Erythroblast (primary cell): ENCODE measurements at places on chromosomes 12 and 14.

- DNase-seq: no peak
These were observed 27.0 kb upstream of the SLC2A14 start for GRCh38 chr12:7899755-7900154.

DNA sequence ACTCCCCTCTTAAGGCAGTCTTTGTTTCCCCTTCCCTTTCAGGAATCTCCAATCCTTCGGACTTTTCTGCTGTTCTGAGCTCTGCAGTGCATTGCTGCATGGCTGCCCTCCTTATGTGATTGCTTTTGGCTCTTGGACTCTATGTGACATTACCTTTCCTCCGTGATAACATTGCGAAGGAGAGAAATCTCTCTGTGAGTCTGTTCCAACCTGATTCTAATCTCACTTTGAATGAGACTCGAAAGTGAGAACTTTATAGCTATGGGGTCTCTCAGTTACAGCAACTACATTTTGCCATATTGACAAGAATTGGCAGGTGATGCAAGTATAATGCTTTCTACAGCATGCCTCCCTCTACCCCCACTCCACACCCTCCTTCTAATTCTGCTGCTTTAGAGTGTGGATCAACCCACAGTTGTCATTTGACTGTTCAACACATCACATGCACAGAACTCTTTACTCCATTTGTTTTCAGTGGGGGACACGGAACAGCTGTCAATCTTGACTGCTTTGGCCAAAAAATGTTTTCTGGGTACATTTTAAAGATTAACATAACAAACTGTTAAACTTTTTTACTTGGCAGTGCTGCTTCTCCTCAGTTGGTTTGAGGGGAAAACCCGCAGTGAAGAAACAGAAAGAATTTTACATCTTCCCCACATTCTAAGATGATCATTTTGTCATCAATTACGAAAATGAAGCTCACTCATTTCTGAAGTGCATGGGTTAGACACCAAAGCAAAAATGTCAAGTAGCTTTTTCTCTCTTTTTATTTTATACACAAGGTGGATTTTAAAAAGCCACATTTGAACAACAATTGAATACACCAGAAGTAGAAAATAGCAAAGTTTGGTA lies 125.5 kb upstream of the RMST start:
- DNase-seq: no peak

DNA sequence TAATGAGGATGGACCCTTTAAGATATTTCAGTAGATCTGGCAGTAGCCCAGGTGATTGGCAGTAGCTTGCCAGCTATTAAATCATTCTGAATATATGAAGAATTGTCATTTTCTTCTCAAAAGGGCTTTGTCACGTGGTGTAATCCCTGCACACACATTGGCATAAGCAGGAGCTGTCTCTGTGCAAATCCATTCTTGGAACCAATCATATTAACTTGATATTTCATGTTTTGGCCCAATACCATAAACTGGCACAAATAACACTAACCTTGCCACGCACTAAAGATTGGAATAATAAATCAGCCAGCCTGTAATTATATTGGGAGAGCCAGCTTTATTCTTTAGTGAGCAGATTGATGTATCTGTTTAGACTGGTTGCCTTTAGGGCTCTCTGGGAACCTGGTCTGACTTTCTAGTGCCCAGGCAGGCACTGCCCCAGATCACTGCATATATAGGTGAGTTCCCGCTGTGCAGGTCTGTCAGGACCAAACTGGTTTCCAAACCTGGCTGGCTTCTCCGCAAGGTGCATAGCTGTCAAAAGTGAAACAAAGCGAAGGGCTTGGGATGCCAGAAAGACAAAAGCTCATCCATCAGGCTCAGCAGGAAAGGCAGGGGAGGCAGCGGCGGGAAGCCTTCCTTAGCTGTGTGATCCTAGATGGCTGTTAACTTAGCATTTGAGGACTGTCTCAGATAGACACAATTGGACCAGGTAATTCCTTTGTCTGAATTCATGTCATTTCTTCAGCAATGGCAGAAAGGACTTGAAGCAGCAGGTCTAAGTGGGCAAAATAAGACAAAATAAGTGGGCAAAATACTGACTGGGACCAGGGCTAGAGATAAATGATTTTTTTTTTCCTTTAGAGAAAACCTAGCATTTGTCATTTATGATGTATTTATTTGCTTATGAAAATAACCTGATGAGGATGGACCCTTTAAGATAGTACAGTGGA lies 128.8 kb upstream of the DYRK2 start:
- no peak for DNase-seq

DNA sequence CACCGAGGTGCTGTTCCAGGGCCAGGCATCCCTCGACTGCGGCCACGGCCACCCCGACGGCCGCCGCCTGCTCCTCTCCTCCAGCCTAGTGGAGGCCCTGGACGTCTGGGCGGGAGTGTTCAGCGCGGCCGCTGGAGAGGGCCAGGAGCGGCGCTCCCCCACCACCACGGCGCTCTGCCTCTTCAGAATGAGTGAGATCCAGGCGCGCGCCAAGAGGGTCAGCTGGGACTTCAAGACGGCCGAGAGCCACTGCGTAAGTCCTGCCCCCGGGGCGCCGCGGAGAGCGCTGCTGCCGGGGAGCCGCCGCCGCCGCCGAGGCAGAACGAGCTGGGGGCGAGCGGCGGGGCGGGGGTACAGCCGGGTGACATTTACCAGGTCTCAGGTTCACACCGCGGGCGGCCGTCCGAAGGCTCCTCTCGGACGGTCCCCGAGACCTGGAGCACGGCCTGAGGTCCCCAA lies 1.4 kb downstream of the PLXNC1 start:
- peak; percentile 70 for DNase-seq

- DNase-seq: no peak
These were observed 92.8 kb downstream of the SETD3 start for GRCh38 chr14:99387880-99388279.

- no peak for DNase-seq
These were observed 210.0 kb downstream of the PPM1H start for GRCh38 chr12:62724947-62725451.

GRCh38 chr12:124861898-124862676 lies 1.6 kb downstream of the SCARB1 start:
- DNase-seq: no peak

GRCh38 chr12:123058980-123059379 lies 78.5 kb downstream of the ARL6IP4 start:
- DNase-seq: no peak

- peak; percentile 69 for DNase-seq
These were observed 201.9 kb upstream of the FOXN3 start for GRCh38 chr14:89618811-89619551.

DNA sequence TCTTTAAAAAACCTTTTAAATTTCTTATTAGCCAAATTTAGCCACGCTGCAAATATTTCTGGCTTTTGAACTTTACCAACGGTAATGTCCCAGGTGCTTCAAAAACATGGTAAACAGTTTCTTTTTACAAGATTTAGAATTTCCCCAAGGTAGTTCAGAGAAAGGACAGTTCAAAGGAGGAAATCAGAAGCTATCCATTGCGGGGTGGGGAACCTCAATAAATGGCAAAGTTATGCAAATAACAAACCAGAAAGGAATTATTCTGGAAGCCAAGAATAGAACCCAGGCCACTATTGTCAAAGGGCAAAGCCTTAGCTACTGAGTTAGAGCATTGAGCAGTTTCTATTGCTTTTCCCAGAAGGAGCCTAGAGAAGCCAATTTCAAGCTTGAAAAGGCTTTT lies 62.3 kb downstream of the PDE6H start:
- no peak for DNase-seq

GRCh38 chr12:123506843-123507236 lies 26.7 kb downstream of the RILPL1 start:
- DNase-seq: no peak

- DNase-seq: no peak
These were observed 14.8 kb downstream of the IRAK3 start for GRCh38 chr12:66203820-66204219.

DNA sequence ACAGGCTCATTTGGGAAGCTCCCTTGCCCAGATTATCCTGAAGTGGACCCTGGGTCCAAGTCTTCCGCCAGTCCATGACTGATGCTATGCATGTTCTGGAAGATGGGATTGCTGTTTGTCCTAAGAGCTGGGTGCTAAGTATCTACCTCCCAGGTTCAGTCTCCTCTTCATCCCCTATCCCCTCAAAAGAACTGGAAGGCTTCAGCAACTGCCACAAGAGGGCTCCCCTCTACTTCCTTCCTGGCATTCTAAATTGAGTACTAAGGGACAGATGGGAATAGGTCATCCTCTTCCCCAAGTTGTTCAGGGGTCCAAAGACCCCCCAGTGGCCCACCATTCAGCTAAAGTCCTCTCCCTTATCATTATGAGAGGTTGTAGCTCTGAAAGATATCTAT lies 9.0 kb upstream of the FKBP11 start:
- DNase-seq: peak; percentile 24

- DNase-seq: no peak
These were observed 33.2 kb upstream of the CD69 start for GRCh38 chr12:9793779-9794395.

- DNase-seq: no peak
These were observed 1.2 kb downstream of the RPH3A start for GRCh38 chr12:112792743-112793142.

DNA sequence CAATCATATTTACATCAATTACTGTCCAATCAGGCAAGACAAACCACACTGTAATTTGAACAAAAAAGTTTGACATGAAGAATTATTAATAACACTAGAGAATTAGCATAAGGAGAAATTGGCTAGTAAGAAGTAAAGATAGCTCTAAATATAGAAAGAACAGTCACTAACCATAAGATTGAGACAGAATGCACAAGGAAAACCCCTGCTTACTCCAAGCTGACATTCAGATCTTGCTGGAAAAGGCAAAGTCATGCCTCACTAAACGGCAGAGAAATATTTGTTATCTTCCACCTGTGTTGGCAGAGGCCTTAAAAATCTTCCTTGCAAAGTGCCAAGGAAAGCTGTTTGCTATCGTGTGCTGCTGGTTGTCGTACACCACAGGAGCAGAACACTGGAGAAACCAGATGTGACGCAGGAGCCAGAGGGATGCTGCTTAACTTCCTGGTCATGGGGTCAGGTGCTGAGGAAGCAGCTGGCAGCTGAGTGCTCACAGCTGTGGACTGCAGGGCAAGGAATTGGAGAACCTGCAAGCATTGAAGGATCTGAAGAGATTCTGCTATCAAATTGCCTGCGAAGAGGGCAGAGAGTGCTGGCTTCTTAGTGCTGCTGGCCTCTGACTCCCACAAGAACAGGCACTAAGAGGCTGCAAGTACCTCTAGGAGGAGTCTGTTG lies 1323.3 kb downstream of the LRFN5 start:
- no peak for DNase-seq

DNA sequence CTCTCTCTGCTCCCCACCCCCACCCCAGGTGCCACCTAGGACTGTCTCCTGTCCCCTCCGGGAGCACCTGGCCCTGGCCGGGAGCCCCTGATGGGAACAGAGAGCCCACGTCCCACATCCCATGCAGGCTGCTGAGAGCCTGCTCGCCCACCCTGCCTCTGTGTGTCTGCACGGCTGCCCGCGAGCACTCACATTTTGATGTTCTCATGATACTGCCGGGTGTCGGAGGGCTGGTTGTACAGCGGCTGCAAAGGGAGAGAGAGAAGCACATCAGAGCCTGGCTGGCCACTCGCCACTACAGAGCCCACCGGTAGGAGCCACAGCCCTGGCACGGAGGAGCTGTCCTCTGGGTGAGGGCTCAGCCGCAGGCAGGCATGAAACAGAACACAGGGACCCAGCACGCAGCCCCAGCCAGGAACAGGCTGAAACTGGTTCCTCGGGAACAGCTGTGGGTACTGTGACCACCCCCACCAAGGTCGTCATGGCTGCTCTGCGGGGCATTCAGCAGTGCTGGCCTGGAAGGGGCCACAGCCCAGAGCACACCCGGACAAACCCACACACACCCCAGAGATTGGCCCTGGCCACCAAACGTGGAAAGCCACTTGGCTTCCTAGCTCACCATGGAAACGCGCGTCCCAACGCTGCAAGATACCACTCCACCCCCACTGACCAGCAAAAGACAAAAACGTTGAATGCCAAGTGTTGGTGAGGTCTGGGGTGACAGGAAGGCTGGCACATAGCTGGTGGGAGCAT lies 117.6 kb downstream of the NCOR2 start:
- DNase-seq: no peak

DNA sequence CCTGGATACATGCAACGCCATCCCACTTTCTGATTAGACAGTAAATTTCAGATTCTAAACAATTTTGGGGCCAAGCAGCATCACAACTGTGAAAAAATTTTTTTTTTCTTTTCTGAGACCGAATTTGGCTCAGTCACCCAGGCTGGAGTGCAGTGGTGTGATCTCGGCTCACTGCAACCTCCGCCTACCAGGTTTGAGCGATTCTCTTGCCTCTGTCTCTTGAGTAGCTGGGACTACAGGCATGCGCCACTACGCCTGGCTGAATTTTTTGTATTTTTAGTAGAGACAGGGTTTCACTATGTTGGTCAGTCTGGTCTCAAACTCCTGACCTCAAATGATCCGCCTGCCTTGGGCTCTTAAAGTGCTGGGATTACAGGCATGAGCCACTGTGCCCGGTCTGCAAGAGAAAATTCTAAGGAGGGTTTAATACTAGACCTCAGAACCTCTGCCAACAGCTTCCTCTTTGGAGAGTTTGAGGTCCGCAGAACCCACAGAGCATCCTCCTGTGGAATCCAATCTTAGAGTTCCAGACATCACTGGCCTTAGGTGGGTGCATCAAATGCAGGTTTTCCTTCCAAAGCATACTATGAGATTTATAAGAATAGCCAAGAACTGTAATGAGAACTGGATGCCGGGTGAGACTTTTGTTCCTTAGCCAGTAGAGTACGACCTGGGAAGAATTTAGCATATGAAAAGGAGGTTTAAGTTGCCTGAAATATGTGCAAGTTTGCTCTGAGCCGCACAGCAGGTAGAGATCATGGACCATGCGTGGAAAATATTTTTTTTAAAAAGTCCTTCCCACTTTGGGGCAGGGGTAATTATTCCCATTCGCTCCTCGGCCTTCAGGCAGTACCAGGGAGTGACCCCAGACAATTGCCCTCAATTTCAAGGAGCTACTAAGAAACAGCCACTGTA lies 7.8 kb upstream of the PHC1 start:
- no peak for DNase-seq

DNA sequence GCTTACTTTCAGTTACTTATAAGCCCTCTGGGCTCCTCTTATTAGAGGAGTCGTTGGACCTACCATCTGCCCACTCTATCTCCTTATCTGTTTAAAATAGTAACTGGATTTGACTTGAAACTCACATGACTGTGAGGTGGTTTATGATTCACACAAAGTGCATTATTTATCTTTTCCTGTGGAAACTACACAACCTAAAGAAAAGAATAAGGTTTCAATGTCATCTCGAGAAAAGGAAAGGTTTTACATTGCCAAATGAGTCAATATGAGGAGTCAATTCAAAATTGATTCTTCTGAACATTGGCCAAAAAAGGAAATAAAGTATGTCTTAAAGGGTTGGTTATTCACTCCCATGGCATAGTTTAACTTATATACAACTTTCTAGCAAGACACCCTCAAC lies 225.0 kb upstream of the G2E3 start:
- DNase-seq: no peak

- DNase-seq: peak; percentile 90
These were observed 45.1 kb upstream of the PNMA1 start for GRCh38 chr14:73759183-73759713.

DNA sequence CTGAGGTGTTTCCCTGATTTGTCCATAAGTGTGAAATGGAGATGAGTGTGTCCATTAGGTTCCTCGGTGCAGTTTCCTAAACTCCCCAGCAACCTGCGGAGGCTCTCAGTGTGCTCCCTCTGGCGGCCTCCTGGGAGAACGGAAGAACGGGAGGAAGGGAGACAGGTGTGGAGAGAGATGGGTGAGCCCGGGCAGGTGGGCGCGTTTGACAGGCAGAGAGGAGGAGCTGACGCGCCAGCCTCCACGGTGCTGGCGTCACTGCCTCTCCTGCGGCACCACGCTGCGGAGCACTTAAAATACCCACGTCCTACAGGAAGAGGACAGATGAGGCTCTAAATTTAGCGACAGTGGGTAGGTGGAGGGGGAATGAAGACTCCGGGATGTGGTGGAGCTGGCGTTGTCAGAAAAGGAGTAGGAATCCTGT lies 26.8 kb upstream of the PEX5 start:
- peak; percentile 19 for DNase-seq
